Stimulated activated CD8-positive, alpha-beta memory T cell treated with anti-CD3 and anti-CD28 coated beads, Interleukin-4, amount 100 ng/mL, for 1 hour (primary cell): ENCODE measurements at places on chromosomes 13 and 19.

- DNase-seq: no peak
These were observed 63.1 kb upstream of the RANBP3 start for GRCh38 chr19:6041071-6041470.

- no peak for DNase-seq
These were observed 33.2 kb downstream of the CCL25 start for GRCh38 chr19:8085598-8086408.

- no peak for DNase-seq
These were observed 21.3 kb downstream of the ZNF77 start for GRCh38 chr19:2923510-2923909.

DNA sequence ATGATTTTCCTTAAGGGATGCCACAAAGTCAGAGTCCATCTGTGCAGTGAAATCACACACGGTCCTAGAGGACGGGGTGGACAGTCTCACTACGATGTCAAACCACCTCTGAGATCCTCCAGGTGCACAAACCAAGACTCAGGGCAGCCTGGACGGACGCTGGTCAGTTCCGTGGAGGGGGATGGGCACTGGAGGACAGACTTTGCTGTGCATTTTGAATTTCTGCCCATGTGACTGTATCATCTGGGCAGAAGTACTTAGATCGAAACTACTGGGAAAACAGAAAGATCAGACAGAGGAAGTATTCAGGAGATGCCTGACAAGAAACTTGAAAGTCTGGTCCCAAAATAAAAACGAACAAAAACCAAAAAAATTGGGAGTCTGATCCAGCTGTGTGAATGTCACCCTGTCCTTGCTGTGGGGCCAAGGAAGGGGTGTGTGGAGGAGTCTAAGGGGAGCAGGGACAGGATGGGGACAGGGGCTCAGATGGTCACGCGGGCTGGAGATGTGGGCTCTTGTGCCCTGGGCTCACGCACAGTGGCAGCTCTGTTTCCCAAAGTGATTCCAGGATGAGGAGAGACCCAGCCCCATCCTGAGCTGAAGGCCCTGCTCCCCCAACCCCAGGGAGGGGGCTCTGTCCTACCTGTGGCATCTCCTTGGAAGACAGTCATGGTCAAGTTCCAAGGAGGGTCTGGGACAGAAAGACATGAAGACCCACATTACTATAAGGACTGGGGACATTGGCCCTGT lies 1.5 kb downstream of the SIGLEC8 start:
- no peak for DNase-seq

DNA sequence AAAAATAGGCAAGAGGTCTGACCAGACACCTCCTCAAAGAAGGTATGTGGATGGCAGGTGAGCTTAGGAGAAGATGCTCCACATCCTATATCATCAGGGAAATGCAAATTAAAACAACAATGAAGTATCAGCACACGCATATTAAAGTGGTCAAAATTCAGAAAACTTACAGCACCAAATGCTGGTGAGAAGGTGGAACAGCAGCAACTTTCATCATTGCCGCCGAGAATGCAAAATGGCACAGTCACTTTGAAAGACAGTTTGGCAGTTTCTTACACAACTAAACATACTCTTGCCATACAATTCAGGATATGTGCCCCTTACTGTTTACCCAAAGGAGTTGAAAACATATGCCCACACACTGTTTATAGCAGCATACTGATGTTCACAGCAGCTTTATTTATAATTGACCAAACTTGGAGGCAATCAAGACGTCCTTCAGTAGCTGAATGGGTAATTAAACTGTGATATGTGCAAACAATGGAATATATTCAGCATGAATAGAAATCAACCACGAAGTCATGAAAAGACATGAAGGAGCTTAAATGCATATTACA lies 22.5 kb downstream of the OR10H4 start:
- DNase-seq: no peak

DNA sequence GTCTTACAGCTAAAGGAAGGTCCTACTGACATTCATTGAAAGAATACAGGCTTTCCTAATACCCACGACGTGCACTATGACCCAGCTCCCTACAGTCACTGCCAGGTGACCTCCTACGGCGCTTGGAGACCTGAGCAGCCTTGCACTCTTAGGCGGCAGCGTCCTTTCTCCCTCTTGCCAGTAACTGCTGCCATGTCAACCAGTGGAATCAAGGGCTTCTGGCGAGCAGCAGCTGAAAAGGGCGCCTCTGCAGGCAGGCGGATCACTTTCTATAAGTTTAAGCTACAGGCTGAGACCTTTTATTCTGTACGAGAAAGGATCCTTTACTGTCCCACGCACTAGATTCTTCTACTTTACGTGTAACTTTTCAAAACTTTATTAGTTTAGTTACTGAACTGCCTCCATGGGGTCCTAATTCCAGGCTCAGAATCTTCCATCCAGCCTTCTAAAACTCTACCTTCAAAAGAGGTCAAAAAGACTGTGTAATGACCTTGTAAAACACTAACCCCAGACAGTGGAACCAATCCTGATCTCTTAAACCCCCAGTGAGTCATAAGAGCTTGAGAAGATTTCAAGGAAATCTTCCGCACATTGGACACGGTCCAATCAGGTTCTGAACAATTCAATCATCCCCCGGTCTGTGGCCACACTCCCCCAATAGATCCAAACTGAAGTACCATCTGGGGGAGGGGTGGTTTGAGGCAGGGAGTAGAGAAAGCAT lies 1.9 kb downstream of the KCTD12 start:
- DNase-seq: no peak
